Foreskin keratinocyte (primary cell): ENCODE measurements at places on chromosomes 1 and 21. TPM values are rescaled to one million over a fixed set of nuclear protein-coding genes. Genes with fewer than 3 reads are reported as not detected.

The CLCA4 gene
- 0.07 TPM in 1 of 2 replicates, not detected in the other for total RNA-seq

The NBPF4 gene
- not detected in 2 replicates for total RNA-seq

The MCOLN2 gene
- total RNA-seq = 1.8 and 2.5 TPM in 2 replicates

The MYCL gene
- 5.6 and 6.1 TPM in 2 replicates for total RNA-seq

The TRABD2B gene
- 0.25 and 0.41 TPM in 2 replicates for total RNA-seq

The PLPPR5 gene
- total RNA-seq = 0.11 and 0.20 TPM in 2 replicates

The SMIM1 gene
- 4.6 and 5.3 TPM in 2 replicates for total RNA-seq

The CD1C gene
- total RNA-seq = not detected in 2 replicates

The LAMTOR2 gene
- total RNA-seq = 87.0 and 95.0 TPM in 2 replicates

The KIRREL1 gene
- total RNA-seq = 73.1 and 81.4 TPM in 2 replicates

The CELA3A gene
- total RNA-seq = not detected in 2 replicates

The PKP1 gene
- 153 and 171 TPM in 2 replicates for total RNA-seq

The H3-3A gene
- total RNA-seq = 237 and 245 TPM in 2 replicates

The SLC30A2 gene
- not detected in 2 replicates for total RNA-seq

The OR14A16 gene
- not detected in 2 replicates for total RNA-seq

The HSPA6 gene
- total RNA-seq = 0.28 and 0.37 TPM in 2 replicates

The LRRC53 gene
- not detected in 2 replicates for total RNA-seq

The HSD3B1 gene
- 0.07 TPM in 1 of 2 replicates, not detected in the other for total RNA-seq

The MYOCOS gene
- 0.07 TPM in 1 of 2 replicates, not detected in the other for total RNA-seq

The SPRR2A gene
- total RNA-seq = 3.5 and 8.1 TPM in 2 replicates

The LRRC38 gene
- total RNA-seq = not detected in 2 replicates

The LPAR3 gene
- total RNA-seq = 25.9 and 32.3 TPM in 2 replicates

The PYHIN1 gene
- 0.10 and 0.11 TPM in 2 replicates for total RNA-seq

The EVA1B gene
- total RNA-seq = 19.5 and 28.7 TPM in 2 replicates

The KCNJ9 gene
- total RNA-seq = not detected in 2 replicates

The CFHR1 gene
- not detected in 2 replicates for total RNA-seq

The GJA8 gene
- not detected in 2 replicates for total RNA-seq

The CYP4Z1 gene
- not detected in 2 replicates for total RNA-seq

The BCAN gene
- not detected in 2 replicates for total RNA-seq

The OPRD1 gene
- not detected in 2 replicates for total RNA-seq

The LCE1F gene
- total RNA-seq = 0.42 and 0.61 TPM in 2 replicates

The DIO1 gene
- not detected in 2 replicates for total RNA-seq

The PPFIA4 gene
- total RNA-seq = 0.25 and 0.99 TPM in 2 replicates

The NCAM2 gene
- total RNA-seq = not detected in 2 replicates

The RHBG gene
- 0.11 TPM in 1 of 2 replicates, not detected in the other for total RNA-seq

The MYOC gene
- not detected in 2 replicates for total RNA-seq

The PTGFRN gene
- total RNA-seq = 171 and 183 TPM in 2 replicates

The SIM2 gene
- total RNA-seq = not detected in 2 replicates

The RHCE gene
- total RNA-seq = 0.07 and 0.10 TPM in 2 replicates

The TMEM240 gene
- 0.28 and 0.37 TPM in 2 replicates for total RNA-seq

The AK5 gene
- total RNA-seq = 3.8 and 7.9 TPM in 2 replicates

The NLRP3 gene
- total RNA-seq = 0.03 and 0.04 TPM in 2 replicates

The NBPF6 gene
- total RNA-seq = not detected in 2 replicates
